ENCODE measurements at places on chromosomes 2 and 18. TPM values are rescaled to one million over a fixed set of nuclear protein-coding genes. Genes with fewer than 3 reads are reported as not detected.

DNA sequence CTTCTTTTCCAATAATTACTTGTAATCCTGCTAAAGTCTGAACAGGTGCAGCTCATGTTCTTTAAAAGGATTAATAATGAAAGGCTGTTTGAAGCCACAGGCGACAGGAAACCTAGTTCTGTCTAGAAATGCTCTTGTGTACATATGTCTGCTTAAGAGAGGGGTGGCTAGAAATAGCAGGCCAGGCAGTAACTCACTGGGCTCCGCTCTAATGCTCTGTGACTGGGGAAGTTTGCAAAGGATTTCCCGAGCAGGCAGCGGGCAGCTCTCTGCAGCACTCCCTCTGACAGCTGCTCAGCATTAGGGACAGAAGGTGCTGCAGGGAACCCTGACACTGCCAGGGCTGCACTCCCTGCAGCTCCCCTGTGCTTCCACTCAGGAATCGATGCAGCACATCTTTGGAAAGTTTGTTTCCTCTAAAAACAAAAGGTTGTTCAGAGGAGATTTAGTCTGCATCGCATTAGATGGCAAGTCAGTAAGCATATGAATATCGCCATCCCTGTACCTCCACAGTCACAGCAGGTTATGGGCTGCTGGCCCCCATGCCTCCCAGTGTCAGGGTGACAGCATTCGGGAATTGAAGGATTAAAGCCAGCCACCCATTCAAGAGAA lies 33.1 kb upstream of the TTC39C start:
- ATAC-seq: peak; percentile 24

GRCh38 chr2:151024696-151025251 lies 236.9 kb downstream of the RBM43 start:
- no peak for ATAC-seq

DNA sequence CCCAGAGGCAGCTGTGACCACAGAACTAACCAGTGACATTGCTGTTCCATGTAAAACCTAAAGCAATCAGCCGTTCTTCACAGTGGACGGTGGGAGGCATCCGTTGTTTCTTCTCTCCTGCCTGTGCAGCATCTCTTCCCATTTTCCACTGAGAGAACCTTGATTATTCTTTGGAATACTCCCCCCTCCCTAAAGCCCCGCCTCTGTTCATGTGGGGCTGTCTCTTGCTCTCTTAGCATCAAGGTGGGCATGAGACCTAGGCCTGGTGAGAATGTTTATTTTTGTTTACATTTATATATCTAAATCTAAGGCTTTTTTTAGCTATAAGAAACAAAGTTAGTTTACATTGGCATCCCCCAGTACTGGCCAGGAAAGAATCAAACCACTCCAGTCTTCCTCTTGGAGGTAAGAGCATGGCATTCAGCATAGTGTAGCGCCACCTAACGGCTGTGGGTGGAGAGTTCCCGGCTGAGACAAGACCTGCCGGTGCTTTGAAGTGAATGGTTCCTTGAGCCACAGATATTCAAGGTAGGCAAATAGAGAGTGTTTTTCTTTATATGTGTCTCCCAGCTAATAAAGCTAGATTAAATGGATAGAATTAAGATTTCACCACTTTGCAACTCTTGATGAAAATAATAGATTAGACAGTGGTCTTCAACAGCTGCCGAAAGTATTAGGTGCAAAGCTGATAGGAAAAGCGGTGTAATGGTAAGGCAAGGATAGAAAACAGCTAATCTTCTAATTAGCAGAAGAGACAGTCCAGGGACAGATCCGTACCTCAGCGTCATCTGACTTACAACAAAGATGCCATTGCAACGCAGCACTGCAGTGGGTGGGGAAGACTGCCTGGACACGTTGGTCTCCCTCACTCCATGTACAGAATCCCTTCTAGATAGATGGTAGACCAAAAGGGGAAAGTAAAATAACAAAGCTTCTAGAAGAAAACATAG lies 219.6 kb upstream of the RAB12 start:
- no peak for ATAC-seq

- ATAC-seq: no peak
Measured at GRCh38 chr18:26225022-26225693, 1.1 kb upstream of the TAF4B start.

The DNPEP gene
- total RNA-seq: 37.8 TPM

The DHRS9 gene
- total RNA-seq: not detected

DNA sequence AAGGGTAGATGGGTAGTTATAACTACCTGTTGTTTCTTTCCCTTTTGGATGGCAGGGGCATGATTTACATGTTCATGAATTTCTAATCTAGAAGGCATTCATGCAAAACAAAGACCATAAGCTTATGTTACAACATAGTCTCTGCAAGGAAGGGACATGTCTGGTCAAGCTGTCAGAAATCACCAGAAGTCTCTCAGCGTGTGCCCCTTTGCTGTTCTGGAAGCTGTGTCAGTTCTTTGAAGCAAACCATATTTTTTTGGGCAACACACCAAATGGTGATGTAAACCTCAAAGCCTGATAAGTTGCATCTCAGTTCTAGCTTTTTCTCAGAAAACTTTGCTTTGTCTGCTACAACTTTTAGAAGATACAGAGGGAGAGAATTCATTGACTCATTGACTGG lies 173.5 kb upstream of the CTAGE1 start:
- ATAC-seq: no peak

The APLF gene
- 12.0 TPM for total RNA-seq

The EVA1A gene
- total RNA-seq: not detected

The HOXD1 gene
- total RNA-seq: 0.54 TPM

GRCh38 chr18:21300908-21301200 lies 58.8 kb downstream of the GREB1L start:
- ATAC-seq: no peak

The CROCC2 gene
- total RNA-seq: not detected

- no peak for ATAC-seq
Measured at GRCh38 chr18:36456622-36457021, 159.1 kb downstream of the FHOD3 start.

DNA sequence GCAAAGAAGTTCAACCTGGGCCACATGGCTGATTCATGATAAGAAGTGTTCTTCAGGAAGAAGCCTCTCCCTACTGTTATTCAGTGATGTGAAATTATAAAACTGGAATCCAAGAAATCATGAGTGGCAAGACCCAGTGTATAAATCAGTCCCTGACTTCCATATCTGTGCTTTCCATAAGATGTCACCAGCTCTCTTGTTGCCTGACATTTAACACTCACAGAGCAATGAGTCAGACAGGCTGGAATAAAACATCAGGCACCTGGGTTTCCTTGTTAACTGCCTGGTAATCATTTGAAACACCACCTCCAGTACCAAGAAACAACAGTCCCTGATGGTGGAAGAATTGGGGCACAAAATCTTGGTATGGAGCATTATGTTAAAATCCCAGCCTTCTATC lies 76.1 kb downstream of the SCG2 start:
- ATAC-seq: no peak

DNA sequence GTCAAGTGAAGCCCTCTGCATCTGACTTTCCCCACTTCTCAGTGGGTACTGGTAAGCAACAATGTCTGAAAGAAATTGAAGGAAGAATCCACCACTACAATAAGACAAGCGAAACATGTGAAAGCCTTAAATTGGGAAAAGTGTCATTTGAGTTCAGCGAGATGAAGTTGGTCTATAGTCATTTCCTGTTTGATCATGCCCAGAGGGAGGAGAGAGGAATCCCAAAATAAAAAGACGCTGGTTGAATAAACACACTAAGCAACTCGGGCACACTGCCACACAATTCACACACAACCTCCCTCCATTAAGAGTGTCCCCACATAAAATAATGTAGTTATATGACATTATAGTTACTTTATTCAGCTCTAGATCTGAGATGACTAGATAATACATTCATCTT lies 166.1 kb downstream of the CBLN2 start:
- no peak for ATAC-seq

The ABHD1 gene
- total RNA-seq: 1.5 TPM

- ATAC-seq: no peak
Measured at GRCh38 chr18:39571511-39571910, 2005.9 kb upstream of the CELF4 start.

DNA sequence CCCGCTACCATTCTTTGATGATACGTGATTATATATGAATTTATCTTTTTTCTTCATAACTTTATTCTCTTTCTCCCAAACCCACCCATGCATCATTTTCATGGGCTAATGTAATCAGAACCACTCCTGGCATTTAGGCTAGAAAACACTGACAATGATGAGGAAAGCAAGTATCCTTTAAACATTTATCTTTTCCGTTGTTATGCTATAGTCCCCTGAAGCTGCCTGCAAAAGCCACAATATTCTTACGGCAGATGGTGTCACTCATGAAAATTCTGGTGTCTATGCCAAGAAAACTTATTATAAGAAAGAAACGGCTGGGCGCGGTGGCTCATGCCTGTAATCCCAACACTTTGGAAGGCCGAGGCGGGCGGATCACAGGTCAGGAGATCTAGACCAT lies 221.8 kb upstream of the CTAGE1 start:
- no peak for ATAC-seq

- no peak for ATAC-seq
Measured at GRCh38 chr2:145339646-145340045, 819.7 kb upstream of the ZEB2 start.

The INHBB gene
- total RNA-seq: 4.2 TPM

The SP100 gene
- 102 TPM for total RNA-seq

GRCh38 chr18:47737956-47738355 lies 192.5 kb downstream of the SMAD2 start:
- ATAC-seq: no peak

GRCh38 chr2:54254180-54254579 lies 1.8 kb downstream of the TSPYL6 start:
- ATAC-seq: no peak

The PROKR1 gene
- 0.08 TPM for total RNA-seq

GRCh38 chr2:120979398-120979797 lies 243.7 kb downstream of the GLI2 start:
- ATAC-seq: no peak

Measured in gastroesophageal sphincter (tissue), 4 donors.